ENCODE measurements at places on chromosomes 13 and 19.

- no peak for DNase-seq
These were observed 32.1 kb downstream of the CYP2B6 start for GRCh38 chr19:41023193-41023592.

DNA sequence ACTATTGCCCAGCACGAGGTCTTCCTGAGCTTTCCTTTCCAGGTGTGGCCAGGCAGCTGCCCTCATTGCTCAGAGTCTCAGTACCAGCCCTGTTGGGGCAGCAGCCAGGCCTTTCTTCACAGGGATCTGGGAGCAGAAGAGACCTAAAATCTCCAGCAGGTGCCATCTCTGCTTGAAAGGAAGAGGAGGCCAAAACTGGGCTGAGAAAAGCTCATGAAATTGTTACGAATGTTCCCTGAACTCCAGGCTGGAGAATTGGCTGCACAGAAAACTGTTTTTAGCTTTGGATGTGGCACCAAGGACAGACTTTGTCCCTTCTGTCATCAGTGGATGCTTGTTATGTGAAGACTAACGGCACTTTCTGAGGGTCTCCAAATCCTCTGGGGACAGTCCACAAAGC is 8.7 kb upstream of the PEPD start:
- no peak for DNase-seq

GRCh38 chr13:65677906-65678305 is 1552.2 kb downstream of the PCDH9 start:
- DNase-seq, result no peak

DNA sequence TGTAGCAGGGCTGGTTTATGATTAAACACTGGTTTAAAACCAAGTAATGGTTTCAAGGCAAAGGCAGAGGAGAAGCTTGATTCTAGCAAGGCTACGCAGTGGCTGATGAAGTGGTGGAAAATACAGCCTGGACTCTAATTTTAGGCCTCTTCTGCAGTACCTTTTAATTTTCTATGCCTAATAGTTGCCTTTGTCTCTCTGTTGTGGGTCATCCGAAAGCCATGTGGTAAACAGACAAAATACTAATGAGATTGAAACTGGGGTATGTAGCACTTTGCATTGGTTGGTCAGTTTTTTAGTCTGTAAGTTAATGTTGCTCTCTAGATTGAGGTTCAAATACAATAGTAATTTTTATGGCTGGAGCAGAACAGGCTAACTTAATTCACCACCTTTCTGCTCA is 3.3 kb downstream of the LMO7 start:
- DNase-seq, result no peak

- DNase-seq, result no peak
These were observed 342.4 kb downstream of the KCNRG start for GRCh38 chr13:50357586-50358118.

- DNase-seq, result no peak
These were observed 310.5 kb downstream of the ATP8A2 start for GRCh38 chr13:25682276-25682675.

- no peak for DNase-seq
These were observed 118.0 kb downstream of the SOX1 start for GRCh38 chr13:112184851-112185371.

DNA sequence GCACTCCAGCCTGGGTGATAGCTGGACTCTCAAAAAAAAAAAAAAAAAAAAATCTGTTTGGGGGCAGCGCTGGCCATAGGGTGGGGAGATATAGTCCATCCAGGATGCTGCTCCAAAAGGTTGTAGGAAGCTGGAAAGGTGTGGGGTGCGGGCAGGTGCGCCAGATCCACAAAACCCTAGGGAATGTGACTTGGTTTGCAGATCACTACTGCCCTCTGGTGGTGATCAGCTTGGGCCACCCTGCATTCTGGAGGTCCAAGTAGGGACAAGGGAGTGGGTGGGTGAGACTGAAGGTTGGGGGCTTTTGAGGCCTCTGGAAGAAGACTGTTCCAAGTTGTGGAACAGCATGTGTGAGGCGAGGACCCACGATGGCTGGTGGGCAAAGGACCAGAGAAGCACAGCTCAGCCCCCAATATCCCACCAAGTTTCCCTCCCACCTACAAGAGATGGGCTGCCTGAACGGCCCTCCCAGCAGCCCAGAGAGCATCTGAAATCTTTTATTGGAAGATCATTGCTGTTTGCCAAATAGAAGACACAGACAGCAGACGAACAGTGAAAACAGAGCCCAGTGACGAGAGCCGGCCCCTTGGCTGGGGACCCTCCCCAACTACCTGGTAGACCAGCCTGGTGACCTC is 10.4 kb upstream of the TYK2 start:
- DNase-seq, result no peak
